ENCODE measurements at places on chromosomes 5 and 9. TPM values are rescaled to one million over a fixed set of nuclear protein-coding genes. Genes with fewer than 3 reads are reported as not detected.

Gene LCNL1
- not detected for total RNA-seq

DNA sequence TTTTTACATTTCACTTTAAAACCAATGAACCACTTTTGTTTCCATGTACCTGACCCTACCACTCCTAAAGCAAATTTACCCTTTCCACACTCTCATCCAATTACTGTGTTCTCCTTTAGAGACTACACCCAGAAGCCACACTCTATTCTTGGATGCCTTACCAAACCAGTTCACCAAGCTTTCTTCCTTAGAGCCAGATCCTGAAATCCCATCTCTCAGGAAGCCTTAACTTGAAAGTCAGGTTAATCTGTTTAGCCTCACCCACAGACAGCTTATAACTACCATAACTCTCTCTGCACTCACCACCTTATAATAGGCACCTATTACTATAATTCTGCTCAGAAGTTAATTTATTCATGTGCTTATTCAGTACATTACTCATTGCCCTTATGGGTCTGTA, 4.3 kb downstream of the CSNK1A1 start:
- peak; percentile 84 for DNase-seq

DNA sequence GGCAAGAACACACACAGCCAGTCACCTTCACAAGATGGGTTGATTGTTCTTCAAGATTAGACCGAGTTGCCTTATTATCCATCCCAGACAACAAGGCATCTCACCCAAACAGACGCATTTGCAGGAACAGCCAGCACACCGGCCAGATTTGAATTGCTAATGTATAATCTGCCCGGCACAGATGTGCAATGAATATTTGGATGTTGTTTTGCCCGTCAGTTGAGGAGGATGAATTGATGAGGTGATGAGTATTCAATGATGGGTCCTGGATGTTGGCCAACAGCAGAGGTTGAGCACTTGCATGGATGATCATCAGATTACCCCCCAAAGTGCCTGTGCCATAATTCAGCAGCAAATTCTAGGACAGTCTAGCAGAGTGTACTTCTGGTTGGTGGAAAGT, 20.1 kb downstream of the ALG2 start:
- DNase-seq: no peak

Gene DRD1
- not detected for total RNA-seq

DNA sequence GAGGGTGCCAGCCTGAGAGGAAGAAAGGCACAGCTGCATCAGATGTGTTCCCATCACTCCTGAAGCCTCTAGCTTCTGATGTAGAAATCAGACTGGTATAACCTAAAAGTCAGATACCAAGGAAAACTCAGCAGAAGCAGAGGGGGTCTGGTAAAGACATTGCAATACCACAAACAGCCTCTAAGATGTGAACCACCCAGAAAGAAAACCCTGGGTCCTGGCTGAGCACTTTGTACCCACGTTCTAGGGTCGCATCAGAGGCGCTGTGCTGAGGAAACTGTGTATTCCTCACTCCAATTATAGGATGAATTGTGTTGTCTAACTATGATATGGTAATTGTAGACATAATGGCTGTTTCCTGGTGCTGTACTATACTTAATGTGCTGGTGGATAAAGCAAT, 275.6 kb downstream of the IRX2 start:
- DNase-seq: no peak

DNA sequence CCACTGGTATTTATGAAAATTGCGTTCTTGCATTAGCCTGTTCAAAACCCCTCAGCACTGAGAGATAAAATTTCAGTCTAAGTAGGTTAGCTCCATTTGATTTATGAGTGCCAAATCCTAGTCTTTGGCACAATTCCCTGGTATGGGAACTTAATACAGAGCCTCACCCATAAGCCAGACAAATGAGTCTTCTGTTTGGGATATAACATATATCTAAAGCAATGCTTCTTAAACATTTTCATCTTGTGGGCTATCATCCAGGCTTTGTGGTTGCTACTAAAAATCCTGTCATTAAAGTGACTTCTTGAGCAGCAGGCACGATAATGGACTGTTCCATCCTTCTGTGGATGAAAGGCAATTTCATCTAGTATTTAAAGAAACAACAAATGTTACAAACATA, 419.5 kb upstream of the ACTBL2 start:
- no peak for DNase-seq

DNA sequence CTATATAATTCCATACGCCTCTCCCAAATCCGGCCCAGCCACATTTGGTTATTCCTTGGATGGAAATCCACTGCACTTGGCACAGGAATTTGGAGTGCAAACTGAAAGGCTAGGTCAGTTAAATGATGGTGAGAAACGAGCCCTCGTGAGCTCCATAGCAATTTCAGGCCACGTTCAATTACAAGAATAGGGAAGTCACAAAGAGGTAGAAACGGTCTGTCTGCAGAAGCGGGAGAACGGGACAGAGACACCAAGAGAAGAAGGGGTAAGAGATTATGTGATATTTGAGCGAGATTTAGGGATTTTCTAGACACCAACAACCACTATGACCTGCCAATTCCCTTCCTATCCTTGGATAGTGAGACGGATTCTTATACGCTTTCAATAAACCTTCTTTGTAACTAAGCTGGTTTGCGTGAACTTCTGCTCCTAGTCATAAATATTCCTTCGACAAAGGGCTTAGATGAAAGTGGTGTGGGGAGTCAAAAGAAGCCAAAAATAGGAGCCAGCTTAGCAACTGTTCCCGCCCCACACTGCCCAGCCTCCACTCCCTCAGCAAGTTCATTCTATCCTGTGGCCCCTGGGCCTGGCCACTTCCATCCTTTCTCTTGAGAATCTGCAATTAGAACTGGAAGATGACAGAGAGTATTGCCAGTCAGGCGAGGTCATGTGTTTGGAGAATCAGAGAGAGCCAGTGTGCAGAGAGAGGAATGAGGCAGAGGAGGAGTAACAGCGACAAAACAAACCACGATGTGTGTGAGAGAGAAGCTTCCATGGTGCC, 118.4 kb downstream of the ZNF608 start:
- DNase-seq: no peak

Gene FOXI1
- not detected for total RNA-seq

- no peak for DNase-seq
These were observed 21.7 kb upstream of the HOMER1 start for GRCh38 chr5:79535477-79536192.

GRCh38 chr5:1815071-1815786, 14.0 kb downstream of the NDUFS6 start:
- DNase-seq: no peak

- DNase-seq: no peak
These were observed 77.7 kb upstream of the CTNND2 start for GRCh38 chr5:11981986-11982385.

- DNase-seq: no peak
These were observed 24.6 kb upstream of the NANS start for GRCh38 chr9:98031935-98032334.

- no peak for DNase-seq
These were observed 6.1 kb downstream of the SCAI start for GRCh38 chr9:125137200-125137599.

DNA sequence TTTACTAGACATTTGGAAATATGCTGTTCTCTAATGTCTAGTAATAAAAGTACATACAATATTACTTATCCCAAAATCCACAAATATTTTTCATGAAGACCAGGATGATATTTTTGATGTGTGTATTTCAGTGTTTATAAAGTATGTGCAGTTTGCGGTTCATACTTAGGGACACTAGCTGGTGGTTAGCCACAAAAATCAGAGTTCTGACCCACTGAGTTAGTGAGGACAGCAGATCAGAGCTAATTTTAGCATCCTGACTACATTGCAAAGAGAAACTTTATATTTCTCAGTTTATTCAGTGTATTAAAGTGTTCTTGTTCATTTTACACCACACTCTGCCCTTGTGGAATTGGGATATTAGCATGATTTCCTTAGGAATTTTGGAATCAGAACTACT, 655.3 kb downstream of the HTR1A start:
- no peak for DNase-seq

Gene CCT5
- total RNA-seq: 382 TPM

DNA sequence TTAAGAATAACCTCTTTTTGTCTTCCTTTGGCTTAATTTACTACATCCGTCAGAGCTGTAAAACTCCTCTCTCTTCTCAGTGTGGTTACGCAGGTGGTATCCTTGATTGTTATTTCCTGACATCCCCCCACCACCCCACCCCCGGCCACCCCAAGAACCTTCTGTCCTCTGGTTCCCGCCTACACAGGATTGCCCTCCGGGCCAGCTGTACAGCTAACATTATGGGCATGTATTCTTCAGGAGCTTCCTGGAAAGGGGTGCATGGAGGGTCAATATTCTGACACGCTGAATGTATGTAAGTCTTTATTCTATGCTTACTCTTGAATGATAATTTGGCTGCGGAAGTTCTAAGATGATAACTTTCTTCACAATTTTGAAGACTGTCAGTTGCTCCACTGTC, 13.0 kb upstream of the ANP32B start:
- DNase-seq: no peak

Gene HK3
- under 0.01 TPM for total RNA-seq

- DNase-seq: peak; percentile 17
These were observed 179.1 kb upstream of the SMIM23 start for GRCh38 chr5:171606414-171607024.

- no peak for DNase-seq
These were observed 167.0 kb upstream of the ZNF618 start for GRCh38 chr9:113708821-113709713.

DNA sequence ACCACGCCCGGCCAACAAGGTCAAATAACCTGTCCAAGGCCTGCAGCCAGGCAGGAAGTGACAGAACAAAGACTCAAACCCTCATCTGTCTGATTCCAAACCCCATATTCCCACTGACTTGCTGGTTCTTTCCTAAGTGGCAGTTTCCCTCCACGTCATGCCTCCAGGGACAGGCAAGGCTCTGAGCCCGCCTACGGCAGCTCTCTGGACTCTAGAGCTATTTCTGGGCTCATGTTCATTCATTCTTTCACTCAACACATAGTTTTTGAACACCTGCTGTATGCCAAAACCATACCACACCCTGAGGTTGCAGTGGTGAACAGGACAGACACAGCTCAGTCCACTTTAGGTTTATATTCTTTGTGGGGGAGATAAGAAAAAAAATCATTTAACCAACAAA, 5.2 kb upstream of the FBP1 start:
- no peak for DNase-seq

DNA sequence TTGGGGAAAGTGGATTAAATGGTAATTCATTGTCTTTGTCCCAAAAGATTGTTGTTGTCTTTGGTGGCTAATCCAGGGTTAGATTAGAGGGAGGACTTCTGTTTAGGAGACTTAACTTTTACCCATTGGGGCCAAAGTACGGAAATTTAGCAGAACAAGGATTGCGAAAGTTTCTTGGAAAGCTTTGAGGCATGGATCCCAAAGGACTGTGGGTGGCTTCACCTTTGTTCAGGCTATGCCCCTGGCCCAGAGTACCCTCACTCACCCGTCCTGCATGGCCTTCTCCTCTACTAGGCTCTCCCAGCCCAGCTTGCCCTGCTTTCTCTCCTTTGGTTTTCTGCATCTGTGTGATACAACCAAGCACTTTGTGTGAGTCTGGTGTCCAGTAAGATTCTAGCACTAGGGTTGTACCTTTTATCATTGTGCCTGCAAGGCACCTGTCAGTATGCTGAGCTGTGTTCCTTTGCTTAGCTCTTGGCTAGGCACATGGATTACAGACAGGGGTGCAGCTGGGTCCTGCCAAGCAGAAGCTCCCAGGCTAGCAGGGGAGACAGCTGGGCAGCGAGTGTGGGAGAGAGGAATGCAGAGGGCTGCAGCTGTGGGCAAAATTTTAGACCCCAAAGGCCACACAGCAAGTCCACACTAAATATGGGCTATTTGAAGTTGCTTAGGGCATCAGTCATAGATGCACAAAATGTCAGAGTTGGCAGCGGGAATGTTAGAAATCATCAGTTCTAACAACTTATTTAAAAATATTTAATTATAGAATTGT, 3.2 kb downstream of the PPARGC1B start:
- no peak for DNase-seq

DNA sequence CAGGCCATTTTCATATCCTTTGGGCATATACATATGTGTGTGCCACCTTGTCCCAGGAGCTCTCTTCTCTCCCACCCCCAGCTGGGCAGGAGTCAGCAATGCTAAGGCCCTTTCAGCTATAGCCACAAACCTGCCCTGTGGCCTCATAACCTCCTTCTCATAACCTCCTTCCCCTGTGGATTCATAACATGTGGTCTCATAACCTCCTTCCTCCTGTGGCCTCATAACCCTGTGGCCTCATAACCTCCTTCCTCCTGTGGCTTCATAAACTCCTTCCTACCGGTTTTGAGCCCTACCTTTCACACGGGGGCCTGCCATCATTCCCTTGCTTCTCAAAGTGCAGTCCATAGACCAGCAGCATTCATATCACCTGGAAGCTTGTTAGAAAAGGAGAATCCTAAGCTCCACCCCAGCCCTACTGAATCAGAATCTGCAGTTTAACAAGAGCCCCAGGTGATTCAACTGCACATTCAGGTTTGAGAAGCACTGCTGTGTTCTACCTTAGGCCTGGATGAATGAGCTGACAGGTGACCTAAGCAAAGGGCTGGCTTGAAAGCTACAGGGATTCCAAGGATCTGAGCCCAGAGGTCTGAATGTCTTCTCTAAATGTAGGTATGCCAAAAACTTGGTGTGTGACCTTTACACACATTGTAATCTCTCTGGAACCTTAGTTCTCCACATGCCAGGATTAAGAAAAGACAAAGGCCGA, 41.9 kb upstream of the PLPP6 start:
- peak; percentile 36 for DNase-seq

DNA sequence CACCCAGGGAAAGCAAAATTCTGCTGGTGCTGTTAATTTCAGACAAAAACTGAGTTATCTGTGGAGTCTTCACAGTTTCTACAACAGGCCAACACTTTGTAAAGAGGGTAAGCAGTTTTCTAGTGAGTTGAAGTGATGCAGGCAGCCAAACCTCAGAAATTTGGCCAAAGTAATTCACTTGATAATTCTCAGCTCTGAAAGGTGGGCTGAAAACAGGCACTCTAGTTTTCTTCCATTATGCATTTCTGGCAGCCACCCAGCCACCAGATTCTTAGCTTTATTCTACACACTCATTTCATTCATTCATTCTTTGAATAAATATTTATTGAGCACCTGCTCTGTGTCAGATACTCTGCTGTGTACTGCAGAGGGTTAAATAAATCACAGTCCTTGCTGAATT, 184.2 kb downstream of the RAB3C start:
- no peak for DNase-seq

DNA sequence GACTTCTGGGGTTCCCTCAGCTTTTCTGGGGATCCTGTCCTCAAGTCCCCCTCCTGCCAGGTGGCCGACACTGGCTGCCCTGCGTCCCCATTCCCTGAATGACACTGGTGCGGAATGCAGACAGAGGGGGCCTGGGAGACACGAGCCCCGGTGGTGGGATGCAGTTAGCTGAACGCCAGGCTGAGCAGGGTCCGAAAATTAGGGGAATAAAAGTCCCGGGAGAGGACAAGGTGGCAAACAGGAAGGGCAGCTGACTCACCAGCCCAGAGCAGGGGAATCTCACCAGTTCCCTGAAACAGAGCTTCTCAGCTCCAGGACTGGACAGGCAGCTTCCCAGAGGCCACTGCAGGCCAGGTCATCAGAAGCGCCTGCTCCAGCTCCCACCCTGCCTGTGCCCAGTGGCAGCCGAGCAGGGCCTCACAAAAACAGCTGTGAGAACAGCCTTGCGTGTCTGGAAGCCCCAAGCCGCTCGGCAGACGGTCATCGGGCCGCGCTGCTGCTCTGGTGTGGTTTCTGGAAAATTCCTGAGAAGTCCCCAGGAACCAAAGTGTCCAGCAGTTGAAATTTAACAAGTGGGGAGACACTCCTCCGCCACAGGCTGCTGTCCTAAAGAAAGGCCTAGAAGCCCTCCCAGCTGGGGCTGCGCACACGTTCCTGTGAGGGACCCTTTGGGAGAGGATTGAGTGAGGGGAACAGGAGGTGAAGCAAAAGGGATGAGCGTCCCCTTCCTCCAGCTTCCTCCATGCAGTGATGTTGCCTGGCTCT, 47.6 kb upstream of the EXOC3 start:
- DNase-seq: no peak

Gene EDIL3
- total RNA-seq: 0.26 TPM

All from bronchial epithelial cell (primary cell).